GM12892 (cell line): ENCODE measurements at places on chromosomes 11 and 22.

- DNase-seq, result no peak
These were observed 235.4 kb downstream of the METTL15 start for GRCh38 chr11:28343304-28344233.

DNA sequence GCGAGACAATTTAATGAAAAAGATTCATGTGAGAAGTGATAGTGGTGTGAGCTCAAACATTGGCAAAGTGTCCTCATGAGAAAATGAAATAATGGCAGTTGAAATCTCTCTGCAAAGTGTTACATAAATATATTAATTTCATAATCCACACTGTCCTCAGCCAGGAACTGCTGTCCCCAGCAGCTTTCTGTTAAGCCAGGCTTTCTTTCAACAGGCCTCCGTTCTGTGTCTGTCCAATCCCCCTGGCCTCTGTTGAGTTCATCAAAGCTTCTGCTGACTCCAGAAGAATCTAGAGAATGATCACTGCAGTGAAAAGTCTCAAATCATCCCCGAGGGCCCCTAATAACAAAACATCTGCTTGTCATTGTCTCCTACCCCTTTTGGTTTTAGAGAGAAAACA is 10.0 kb upstream of the ASCC2 start:
- DNase-seq, result no peak

GRCh38 chr22:23496445-23496833 is 83.7 kb downstream of the IGLL1 start:
- no peak for DNase-seq

DNA sequence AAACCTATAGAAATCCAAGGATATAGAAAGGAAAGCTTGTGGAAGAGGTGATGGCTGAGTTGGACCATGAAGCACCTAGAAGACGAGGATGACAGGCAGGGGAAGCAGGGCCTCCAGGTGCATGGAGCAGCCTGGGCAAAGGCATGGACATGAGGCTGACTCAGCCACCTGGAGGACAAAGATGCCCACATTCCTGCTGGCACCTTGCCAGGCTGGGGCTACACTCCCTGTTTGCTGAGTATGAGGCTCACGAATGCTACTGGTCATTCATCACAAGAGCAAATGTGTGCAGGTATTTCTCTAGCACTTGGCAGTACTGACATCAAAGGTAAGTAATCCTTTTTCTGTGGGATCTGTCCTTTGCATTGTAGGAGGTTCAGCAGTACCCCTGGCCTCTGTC is 7.1 kb upstream of the SCGB2A1 start:
- DNase-seq, result no peak

- no peak for DNase-seq
These were observed 41.8 kb upstream of the CDON start for GRCh38 chr11:126104420-126104819.

DNA sequence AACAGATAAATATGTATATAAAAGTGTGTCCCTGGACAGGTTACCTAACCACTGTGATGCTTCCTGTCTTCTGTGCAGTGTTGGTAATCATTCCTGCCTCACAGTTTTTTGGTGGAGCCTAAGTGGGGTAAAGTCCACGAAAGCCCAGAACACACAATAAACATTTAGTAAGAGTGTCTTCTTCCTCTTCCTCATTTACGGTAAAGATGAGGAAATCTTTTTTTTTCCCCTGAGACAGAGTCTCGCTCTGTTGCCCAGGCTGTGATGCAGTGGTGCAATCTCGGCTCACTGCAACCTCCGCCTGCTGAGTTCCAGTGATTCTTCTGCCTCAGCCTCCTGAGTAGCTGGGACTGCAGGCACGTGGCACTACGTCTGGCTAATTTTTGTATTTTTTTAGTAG is 117.1 kb downstream of the LDLRAD3 start:
- DNase-seq, result no peak

DNA sequence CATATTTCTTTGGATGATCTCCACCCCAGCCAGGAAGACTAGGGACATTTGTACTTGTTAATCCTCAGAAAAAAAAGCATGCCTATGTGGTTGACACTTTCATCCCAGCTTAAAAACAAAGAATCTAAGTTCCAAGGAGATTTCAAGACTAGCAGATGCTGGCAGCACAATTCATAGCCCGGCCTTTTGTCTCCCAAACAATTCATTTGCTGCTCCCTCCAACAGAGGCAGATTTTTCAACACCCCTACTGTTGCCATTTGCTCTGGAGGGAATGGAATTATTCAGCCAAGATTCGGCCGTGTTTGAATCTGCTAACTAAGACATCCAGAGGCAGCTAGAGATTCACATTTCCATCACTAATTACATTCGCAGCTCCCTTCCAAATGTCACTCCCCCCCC is 15.3 kb downstream of the P2RX3 start:
- no peak for DNase-seq

GRCh38 chr11:61353131-61354067 is 8.3 kb downstream of the CYB561A3 start:
- DNase-seq, result no peak

GRCh38 chr11:121578251-121578976 is 125.6 kb upstream of the SORL1-AS1 start:
- no peak for DNase-seq

DNA sequence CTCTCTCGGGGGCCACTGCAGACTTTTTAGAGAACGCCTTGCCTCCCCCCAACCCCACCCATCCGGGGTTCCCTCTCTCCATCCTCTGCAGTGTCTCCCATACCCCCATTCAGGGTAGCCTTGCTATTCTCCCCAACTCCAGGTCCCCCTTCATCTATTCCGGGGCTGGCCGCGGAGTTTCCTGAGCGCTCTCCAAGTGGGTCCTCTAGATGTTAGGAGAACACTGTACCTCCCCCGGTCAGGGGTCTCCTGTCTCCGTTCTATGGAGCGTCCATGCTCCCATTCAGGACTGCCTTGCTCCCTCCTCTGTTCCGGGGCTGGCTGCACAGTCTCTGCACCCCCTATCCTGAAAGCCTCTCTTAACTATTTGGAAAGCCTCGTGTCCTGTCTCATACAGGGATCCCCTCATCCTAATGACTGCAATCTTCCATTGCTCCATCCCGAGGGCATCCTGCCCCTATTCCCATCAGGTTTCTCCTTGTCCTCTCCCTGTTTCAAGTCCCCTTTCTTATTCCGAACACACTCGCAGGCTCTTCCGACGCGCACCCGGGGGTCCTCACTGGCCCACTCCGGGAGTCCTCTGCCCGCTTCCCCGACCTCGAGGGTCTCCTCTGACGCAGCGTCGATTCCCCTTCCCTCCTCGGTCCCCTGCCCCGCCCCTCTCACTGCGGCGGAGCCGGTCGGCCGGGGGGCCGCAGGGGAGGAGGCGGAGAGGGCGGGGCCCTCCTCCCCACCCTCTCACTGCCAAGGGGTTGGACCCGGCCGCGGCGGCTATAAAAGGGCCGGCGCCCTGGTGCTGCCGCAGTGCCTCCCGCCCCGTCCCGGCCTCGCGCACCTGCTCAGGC is at the start of gene NEFH:
NEFH (plus strand) TSS at position 802 of the 845 bp plus-strand sequence. CDS start 45 bp downstream, outside the sequence.
- no peak for DNase-seq

DNA sequence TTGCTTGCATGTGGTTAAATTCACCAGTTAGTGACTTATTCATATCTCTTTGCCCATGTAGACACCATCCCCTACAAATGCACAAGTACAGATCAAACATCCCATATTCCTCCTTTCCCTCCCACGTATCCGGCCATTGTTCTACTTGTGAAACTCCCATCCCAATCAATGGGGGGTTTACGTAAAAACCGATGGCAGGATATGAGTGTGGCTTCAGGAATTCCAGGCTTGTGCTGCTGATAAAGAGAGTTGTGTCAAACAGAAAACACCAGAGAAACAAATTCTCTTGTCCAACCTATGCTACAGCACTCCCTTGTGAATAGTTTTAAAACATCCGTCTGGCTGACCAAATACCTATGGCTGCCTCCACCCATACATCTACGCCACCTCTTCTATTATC is 15.5 kb downstream of the FLI1 start:
- no peak for DNase-seq

DNA sequence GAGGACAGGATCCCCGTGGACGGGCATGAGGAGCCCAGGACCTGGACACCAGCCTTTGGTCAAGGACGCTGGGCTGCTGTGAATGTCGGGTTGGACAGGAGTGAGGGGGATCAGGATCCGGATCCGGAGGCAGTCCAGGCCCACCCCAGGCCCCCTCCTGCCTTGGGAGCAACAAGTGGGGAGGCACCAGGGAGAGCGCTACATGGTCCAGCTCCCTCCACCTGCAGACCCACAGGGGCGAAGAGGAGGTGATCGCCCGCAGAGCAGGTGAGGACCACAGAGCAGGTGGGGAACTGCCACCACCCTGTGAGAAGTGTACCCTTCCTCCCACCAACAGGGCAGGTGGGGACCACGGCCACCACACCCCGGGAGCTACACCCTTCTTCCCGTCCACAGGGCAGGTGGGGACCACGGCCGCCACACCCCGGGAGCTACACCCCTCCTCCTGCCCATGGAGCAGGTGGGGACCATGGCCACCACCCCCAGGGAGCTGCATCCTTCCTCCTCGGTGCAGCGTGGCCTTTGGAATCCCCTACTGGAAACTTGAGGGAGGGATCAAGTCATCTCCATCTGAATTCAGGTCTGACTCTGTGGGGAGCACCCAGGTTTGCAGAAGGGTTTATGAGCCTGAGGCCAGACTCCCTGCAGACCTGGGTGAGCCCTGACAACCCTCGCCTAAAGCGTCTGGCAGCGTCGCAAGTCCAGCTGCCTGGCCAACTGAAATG is 141.0 kb downstream of the BRD1 start:
- DNase-seq, result no peak

- no peak for DNase-seq
These were observed 38.9 kb downstream of the LINC01488 start for GRCh38 chr11:69520186-69520916.

DNA sequence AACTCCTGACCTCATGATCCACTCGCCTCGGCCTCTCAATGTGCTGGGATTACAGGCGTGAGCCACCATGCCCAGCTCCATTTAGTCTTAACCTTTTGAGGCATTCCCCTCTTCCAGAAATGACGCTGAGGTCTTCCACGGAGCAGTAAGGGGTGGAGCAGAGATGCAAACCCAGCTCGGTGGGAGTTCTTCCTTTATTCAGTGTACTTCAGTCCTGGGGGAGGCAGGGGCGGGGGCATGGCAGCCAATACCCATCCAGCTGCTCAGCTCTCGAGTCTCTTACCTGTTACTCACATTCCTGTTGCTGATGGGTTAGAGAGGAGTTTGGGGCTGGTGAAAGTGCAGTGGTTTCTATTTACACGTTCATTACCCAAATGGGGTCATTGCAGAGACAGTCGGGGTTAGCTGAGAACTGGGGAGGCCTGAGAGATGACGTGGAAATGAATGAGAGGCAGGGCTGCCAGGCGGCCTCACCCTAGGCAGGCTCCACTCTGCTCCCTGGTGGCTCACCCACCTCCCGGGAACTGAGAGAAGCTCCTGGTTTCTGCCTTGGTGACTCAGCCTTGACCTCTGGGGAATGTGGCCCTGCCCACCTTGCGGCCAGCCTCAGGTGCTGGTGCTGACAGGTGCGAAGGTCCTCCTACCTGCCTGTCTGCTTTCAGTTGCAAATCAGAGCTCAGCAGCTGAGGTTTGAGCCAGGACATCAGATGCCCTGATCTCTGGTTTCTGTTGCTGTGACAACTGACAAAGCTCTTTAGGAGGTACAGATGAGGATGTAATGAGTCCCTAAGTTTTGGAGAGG is 13.4 kb upstream of the ST14 start:
- no peak for DNase-seq

DNA sequence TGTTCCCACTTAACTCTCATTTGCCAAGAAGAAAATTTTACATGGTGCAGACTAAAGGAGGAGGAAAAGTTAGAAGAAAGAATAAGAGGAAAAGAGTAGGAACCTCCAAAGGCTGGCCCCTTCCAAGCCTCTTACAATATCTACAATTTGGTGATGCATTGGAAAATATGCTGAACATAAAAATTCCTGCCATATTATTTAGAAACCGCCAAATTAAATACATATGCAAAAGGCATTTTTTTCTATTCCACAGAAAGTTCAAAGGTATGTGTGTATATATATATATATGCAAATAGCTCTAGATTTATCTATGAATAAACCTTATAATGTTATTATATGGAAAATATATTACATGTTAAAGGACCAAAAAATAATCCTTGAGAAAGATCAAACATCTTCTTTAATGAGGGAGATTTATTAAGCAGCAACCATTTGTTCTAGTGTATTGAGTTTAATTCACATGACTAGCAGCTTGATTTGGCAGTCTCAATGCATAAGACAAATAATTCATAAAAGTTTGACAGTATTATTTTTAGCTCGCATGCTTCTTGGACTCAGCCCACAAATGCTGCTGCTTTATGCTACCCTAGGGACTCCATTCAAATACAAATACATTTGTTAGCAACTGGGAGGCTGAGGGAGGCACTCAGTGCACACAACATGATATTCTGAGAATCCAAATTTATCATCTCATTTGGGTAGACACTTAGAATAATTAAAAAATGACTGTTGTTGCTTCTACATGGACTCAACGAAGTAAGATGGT is 184.9 kb downstream of the SBF2 start:
- DNase-seq, result no peak

DNA sequence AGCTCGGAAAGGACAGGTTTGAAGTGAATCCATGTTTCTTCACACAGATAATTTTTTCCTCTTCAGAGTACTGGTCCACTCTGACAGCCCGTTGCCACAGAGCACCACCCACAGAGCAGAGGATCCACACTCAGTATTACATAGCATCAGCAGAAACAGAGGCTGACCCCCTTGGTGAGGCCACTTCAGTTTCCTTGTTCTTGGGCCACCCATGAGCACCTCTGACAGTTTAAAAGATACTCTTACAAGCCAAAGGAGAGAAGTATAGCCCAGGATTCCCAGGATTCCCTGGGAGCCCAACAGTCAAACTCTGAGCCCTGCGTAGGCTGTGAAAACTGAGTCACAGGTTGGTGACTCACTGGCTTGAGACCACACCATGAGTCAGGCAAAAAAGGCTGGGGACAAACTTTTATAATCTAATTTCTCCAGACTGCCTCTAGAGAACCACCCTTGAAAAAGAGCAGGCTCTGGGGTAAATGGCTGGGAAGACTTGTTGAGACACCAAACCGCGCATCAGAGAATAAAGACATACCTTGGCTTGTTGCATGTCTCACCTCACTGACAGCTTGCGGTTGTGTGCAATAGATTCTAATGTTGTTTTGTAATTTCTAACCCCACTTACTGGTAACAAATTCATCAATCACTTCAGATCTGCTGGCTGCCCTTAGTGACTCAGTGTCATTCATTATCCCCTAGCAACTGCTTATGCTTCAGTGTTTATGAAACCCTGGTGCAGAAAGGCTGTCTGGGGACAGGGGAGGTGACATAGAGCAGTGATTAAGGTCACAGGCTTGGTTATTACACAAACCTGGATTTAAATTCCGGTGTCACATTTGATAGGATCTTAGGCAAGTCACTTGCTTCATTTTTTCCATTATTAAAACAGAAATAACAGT is 56.9 kb upstream of the PRSS23 start:
- DNase-seq, result no peak

- no peak for DNase-seq
These were observed 201.3 kb downstream of the OPCML start for GRCh38 chr11:133331031-133331430.

- DNase-seq, result no peak
These were observed 58.9 kb downstream of the PDE2A start for GRCh38 chr11:72615329-72615728.

- no peak for DNase-seq
These were observed 13.3 kb upstream of the MICALL1 start for GRCh38 chr22:37892566-37893335.

GRCh38 chr22:47130883-47131631 is 368.6 kb downstream of the TBC1D22A start:
- no peak for DNase-seq

- no peak for DNase-seq
These were observed 4.8 kb downstream of the DIXDC1 start for GRCh38 chr11:111941963-111942362.
